ENCODE measurements at places on chromosomes 5 and 9. TPM values are rescaled to one million over a fixed set of nuclear protein-coding genes. Genes with fewer than 3 reads are reported as not detected.

The GALNT10 gene
- 57.4 TPM for total RNA-seq

The DCTN4 gene
- total RNA-seq: 122 TPM

The ST6GALNAC6 gene
- 17.6 TPM for total RNA-seq

The CTSL gene
- 141 TPM for total RNA-seq

The SPINK7 gene
- total RNA-seq: not detected

The PROB1 gene
- total RNA-seq: 3.1 TPM

The TNIP1 gene
- 246 TPM for total RNA-seq

The CCL19 gene
- total RNA-seq: not detected

The DOCK8 gene
- total RNA-seq: 5.7 TPM

The ANXA1 gene
- total RNA-seq: 731 TPM

The TSLP gene
- 5.1 TPM for total RNA-seq

The ENTPD8 gene
- not detected for total RNA-seq

The GALNT12 gene
- not detected for total RNA-seq

The NPR3 gene
- total RNA-seq: 1.1 TPM

The SLCO4C1 gene
- total RNA-seq: not detected

The PCDHGA3 gene
- 0.07 TPM for total RNA-seq

The ESM1 gene
- not detected for total RNA-seq

The DNAI1 gene
- not detected for total RNA-seq

The BHMT2 gene
- not detected for total RNA-seq

The SH3RF2 gene
- 29.6 TPM for total RNA-seq

The ZNF483 gene
- total RNA-seq: 1.3 TPM

The GNAQ gene
- total RNA-seq: 38.1 TPM

The COL15A1 gene
- not detected for total RNA-seq

The SNCAIP gene
- total RNA-seq: 0.12 TPM

The MYMK gene
- total RNA-seq: not detected

The SIT1 gene
- total RNA-seq: not detected

The SLIT3 gene
- 0.34 TPM for total RNA-seq

The SPINK9 gene
- not detected for total RNA-seq

The LCN9 gene
- total RNA-seq: not detected

The TLX3 gene
- not detected for total RNA-seq

The SLC6A19 gene
- not detected for total RNA-seq

The LCN15 gene
- total RNA-seq: not detected

The PCDHGC4 gene
- total RNA-seq: 1.7 TPM
